Tongue (tissue), 3 donors: ENCODE measurements at places on chromosomes 4 and X. TPM values are rescaled to one million over a fixed set of nuclear protein-coding genes. Genes with fewer than 3 reads are reported as not detected.

The MID1 gene
- total RNA-seq, result 23.5 TPM

The PAGE2 gene
- not detected for total RNA-seq

The ADRA2C gene
- total RNA-seq, result 0.92 TPM

DNA sequence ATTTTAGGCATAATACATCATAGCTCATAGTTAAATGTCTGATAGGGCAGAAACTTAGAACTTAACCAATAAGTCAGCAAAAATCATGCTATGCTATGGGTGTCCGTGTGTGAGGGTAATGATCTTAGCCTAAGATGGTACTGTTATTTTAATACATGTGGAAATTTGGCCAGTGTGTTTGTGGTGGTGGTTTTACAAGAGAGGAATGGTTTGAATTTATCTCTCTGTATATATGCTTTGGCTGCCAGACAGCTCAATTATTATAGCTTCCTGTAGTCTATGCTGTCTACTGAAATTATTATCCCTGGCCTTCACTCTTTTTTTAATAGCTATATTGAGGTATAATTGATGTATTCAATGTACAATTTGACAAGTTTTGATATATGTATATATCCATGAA, 21.3 kb downstream of the ZNF330 start:
- no peak for DNase-seq

GRCh38 chrX:19194285-19195242, 72.3 kb upstream of the ADGRG2 start:
- no peak for DNase-seq

DNA sequence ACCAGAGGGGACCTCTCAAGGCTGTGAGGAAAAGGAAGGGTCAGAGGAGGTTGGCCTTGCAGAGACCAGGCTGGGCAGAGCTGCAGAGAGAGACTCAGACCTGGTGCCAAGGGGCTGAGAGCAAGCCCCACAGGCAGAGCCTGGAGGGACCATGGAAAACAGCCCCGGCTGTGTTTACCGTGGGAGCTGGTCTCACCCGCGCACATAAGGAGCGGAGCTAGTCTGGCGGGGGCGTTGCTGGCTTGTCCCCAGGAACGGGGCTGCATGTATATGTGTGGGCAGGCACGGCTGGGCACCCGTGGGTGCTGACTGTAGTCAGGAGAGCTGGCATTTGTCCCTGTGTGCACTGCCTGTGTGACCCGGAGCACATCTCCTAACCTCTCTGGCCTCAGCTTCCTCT, 45.7 kb downstream of the C4orf50 start:
- no peak for DNase-seq

DNA sequence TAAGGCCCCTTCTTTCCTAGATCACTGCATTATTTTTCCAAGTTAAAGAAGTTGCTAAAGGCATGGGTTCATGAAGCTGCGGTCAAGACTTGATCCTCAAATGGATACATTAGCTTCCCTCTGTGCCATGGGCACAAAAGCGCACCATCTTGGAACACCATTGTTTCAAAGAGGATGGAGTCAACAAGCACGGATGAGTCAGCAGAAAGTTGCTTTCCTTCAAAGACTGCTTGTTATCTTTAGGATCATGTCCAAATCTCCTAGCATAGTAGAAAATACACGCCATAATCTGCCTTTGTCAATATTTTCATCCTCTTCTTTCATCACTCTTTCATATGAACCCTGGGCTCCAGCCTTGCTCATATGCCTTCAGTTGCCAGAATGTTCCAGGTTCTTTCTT, 226.8 kb upstream of the GATB start:
- no peak for DNase-seq

GRCh38 chr4:37599092-37599790, 86.9 kb downstream of the RELL1 start:
- DNase-seq, result no peak
